ENCODE measurements at places on chromosomes 7 and 10.

GRCh38 chr7:107065929-107066247, 21.4 kb downstream of the PRKAR2B start:
- DNase-seq, result no peak

DNA sequence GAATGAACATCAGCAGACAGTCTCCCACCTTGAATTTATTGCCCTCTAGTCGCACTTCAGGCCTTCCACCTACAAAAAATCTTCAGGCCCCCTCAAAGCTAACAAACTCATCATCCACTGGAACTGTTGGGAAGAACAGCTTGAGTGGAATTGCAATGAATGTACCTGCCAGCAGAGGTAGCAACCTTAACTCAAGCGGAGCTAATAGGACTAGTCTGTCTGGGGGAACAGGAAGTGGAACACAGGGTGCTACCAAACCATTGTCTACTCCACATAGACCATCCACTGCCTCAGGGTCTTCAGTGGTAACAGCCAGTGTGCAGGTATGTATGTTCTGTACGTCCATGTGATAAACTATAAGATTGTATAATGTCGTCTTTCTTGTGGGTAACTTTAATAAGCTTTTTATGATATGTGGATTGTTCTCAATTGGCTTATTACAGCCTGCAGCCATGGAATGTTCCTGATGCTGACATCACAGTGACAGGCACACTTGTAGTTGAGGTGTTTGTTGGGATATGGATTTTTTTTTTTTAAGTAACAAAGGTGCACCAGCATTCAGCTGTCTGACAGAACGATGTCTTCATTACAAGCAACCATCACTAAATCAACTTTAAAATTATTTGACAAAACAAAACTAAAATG, 53.3 kb downstream of the UBN2 start:
- DNase-seq, result no peak

DNA sequence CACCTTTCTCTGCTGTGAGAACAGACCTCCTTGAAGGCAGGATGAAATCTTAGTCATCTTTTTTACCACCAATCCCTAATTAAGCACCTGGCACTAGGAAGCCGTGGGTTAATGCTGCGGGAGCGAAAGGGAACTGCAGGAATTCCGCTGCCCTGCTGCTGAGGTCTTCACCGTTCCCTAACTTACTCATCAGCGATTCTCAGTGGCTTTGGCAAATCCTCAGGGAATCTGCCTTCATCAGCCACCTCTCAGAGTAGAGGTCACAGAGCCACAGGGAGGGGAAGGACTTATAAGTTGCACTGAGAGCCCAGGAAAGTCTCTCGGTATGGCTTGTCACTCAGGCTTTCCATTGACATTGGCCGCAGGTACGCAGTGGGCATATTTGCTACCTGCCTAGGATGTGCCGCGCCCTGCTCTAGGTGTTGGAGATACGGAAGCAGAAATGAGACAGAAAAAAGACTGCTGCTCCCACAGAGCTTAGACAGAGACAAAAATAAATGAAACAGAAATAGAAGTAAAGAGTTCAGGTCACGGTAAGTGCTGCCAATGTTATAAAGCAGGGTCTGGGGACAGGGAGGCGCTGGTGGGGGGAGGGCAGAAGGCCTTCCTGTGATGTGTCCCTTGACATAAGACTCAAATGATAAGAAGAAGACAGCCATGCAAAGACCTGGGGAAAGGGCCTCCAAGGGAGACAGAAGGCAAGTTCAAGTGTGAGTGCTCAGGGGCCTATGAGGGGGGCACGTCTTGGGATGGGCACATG, 72.6 kb upstream of the OPALIN start:
- DNase-seq, result no peak

DNA sequence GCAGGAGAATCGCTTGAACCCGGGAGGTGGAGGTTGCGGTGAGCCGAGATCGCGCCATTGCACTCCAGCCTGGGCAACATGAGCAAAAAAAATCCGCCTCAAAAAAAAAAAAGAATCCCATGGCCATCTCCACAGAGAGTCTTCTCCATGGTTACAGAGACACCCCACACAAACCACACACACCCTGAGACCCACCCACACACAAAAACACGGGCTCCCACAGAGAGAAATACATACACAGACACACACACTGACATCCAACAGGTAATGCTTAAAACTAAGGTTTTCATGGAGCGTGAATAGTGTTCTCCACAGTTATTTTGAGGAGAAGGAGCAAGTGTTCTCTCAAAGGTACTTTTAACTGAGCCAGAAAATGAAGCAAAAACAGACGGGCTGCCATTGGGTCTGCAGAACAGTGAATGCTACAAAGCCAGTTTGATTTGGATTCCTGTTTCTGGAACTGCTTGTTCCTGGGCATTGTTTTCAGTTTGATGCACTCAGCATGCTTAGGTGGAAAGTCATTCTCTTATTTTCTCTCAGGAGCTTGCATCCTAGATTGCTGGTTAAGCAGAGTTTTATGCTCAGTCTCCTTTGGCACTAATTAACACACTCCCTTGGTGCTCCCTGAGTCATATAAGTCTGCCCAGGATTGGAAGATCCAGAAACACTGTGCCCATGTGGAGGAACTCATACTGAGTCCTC, 15.4 kb downstream of the AHCYL2 start:
- no peak for DNase-seq

DNA sequence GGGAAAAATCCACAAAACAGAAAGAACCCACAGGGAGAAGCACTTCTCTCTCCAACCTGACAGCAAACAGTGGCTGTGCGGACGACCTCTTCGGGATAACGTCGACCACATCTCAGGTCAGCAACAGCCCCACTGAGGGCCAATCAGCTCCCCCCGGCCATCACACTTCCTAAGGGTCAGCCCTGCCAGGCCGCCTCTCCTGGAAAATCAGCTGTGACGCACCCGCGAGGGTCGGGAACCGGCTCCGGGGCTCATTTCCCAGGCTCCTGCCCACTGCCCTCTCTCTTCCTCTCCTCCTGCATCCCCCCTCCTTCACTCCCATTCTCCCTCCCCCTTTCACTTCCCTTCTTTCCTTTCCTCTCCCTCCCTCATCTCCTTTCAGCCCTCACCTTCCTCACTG, 118.3 kb downstream of the DIP2C start:
- DNase-seq, result no peak

DNA sequence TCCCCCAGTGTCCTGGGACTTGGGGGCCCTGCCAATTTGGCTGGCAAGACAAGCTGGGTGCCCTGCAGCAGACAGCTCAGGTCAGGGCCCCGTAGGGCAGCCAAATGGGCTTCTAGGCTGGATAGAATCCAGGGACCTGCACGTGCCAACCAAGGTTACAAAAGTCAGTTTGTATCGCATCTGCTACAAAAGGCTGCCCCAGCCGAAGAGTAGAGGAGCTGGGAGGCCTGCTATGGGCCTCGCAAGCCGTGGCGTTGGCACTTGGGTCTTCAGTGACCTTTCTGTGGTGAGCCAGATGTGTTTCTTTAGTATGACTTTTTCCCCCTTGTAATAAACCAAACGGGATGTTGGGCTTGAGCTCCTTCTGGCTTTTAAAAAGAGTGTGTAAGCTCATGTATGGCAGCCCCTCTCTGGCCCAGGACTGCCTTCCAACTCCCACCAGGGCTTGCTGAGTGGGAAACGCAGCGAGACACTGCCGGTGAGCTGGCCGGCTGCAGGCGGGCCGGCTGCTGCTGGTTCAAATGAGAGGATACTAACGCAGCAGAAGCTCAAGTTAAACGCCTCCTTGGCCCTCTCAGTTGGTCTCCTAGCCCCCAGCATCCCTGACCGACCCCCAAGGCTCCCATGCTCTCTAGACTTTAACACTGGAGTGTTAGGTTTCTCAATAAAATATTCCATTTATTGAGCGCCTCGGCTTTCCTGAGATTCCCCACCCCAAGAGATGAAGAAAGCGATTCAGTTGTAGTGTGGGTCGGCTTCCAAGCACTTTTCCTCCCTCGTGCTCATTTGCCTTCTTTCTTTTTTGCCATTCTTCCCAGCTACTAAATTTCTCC, 3.1 kb upstream of the HOXA10 start:
- no peak for DNase-seq

- DNase-seq, result no peak
Observed at GRCh38 chr7:90409667-90410066, 6.4 kb downstream of the CLDN12 start.

GRCh38 chr7:31529103-31529502, 15.2 kb downstream of the ITPRID1 start:
- no peak for DNase-seq

DNA sequence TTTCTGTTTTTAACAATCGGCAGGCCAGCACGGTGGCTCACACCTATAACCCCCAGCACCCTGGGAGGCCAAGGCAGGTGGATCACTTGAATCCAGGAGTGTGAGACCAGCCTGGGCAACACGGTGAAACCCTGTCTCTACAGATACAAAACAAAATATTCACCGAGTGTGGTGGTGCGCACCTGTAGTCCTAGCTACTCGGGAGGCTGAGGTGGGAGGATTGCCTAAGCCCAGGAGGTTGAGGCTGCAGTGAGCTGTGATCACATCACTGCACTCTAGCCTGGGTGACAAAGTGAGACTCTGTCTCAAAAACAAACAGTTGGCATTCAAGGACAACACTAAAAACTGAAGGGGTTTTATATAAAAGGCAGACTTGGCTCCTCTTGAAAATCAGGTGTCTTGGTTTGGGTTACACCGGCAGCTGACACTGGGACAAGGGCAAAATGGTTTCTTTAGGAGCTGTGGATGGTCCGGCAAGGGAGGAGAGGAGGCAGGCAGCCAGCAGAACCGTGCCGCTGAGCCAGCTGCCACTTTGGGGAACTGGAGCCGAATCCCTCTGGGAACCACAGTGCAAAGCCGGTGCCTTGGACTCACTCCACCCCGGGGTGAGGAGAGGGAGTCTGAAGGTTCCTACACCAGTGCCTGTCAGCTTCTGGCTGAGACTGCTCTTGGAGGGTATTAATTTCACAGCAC, 52.6 kb downstream of the CHST3 start:
- DNase-seq, result no peak

GRCh38 chr10:93315246-93315645, 166.9 kb downstream of the MYOF start:
- DNase-seq, result no peak

DNA sequence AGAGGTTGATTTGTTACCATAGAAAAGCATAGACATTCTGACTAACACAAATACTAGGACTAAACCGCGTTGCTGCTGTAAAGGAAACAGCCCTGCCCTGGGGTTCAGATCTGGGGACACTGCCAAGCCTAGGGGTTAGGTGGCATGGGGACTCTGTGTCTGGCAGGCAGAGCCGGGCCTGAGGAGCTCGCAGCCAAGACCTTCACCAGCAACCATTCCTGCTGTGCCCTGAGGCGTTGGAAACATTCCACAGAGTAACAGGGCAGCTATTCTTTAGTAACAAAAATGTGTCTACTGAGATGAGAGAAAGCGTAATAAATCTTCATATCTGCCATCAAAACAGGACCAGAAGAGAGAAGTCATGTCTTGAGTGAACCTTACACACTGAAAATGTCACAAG, 280.5 kb downstream of the POM121L12 start:
- peak; percentile 26 for DNase-seq

- DNase-seq, result no peak
Observed at GRCh38 chr7:6606866-6607583, 8.4 kb upstream of the ZNF853 start.

- no peak for DNase-seq
Observed at GRCh38 chr10:129398711-129399141, 68.3 kb upstream of the MGMT start.

DNA sequence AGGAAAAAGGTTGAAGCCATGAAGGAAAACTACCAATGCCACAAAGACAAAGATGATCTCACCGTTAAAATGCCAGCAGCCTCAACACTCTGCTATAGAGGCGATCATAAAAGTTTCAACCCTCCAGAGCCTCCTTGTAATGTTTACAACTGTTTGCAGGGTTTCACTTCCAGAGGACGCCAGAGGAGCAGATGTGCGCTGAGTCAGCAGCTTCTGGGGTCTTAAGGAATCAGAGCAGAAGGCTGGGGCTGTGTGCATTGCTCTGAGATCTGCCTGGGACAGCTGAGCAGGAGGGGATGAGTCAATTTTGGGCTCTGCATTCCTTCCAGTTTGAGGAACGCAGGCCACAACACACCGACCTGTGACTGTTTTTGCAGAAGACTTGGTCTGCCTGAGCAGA, 98.3 kb downstream of the TMEM130 start:
- DNase-seq, result peak; percentile 44

DNA sequence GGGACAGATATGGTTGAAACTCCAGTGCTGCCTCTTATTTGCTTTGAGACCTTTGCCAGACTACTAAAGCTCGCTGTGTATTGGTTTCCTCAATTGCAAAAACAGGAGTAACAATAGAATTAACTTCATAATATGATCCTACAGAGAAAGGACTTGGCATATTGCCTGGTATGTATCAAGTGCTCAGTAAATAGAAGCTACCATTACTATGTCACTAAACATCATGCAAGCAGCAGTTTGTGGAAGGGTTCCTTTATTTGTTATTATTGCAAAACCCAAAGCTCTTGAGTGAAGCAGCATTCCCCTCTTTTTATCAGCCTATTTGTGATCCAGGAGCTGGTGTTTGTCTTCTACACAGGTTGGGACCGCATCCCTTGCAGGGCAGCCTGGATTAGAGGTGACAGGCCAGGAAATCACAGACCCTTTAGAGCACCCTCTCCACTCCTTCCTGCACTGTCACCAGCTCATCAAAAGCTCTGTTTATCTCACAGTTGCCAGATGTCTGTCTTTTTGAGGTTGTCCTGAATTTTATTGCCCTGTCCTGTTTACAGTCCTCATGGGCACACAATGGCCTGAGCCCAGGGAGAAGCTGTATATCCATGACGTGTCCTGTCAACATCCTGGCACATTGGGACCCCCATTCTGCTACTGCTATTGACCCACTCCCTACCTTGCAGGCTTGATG, 121.5 kb downstream of the SNX10 start:
- no peak for DNase-seq

- DNase-seq, result no peak
Observed at GRCh38 chr10:19421674-19422073, 373.1 kb downstream of the MALRD1 start.

- DNase-seq, result no peak
Observed at GRCh38 chr7:50411332-50411731, 38.8 kb downstream of the FIGNL1 start.
